ENCODE measurements at places on chromosomes 7 and 10. TPM values are rescaled to one million over a fixed set of nuclear protein-coding genes. Genes with fewer than 3 reads are reported as not detected.

The RGS10 gene
- total RNA-seq: 3.2 TPM

The TFR2 gene
- total RNA-seq: 3.9 TPM

The MACC1 gene
- 0.25 TPM for total RNA-seq

The GHRHR gene
- total RNA-seq: 2.2 TPM

The AKR1C1 gene
- total RNA-seq: 27.5 TPM

All from temporal lobe (tissue), 4 donors.